ENCODE measurements at places on chromosomes 2 and 18.

DNA sequence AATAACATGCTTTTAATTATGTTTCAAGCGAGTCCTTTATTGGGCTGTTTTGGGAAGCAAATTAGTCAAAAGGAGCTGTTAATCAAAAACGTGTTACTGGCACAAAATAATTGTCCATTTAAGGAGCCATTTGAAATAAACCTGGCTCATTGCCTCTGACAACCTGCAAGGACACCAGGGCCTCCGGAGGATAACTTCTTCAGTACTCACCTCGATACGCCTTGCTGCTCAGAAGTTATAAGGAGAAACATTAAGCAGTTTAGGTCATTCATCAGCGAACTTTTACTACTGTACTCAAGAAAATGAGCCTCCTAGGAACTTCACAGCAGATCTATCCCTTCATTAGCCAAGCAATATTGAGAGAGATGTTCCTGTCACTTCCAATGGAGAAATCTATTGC lies 1579.2 kb upstream of the ACVR2A start:
- no peak for DNase-seq

DNA sequence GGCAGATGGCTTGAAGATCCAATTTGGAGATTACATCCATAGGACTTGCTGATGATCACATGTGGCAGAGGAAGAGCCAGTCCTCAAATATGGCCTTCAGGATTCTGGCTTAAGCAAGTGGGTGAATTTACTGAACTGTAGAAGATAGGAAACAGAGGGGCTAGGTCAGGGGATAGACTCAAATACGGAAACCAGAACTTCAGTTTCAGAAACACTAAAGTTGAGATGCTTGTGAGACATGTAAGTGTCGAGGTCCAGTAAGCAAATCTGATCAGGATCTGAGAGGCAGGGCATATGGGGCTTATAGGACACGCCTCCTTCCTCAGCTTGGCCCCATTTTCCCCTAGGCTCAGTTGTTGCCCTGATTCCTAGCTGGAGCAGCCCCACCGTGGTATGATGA lies 107.7 kb downstream of the LBH start:
- DNase-seq: no peak

GRCh38 chr18:24736662-24737330 lies 276.4 kb downstream of the HRH4 start:
- no peak for DNase-seq

DNA sequence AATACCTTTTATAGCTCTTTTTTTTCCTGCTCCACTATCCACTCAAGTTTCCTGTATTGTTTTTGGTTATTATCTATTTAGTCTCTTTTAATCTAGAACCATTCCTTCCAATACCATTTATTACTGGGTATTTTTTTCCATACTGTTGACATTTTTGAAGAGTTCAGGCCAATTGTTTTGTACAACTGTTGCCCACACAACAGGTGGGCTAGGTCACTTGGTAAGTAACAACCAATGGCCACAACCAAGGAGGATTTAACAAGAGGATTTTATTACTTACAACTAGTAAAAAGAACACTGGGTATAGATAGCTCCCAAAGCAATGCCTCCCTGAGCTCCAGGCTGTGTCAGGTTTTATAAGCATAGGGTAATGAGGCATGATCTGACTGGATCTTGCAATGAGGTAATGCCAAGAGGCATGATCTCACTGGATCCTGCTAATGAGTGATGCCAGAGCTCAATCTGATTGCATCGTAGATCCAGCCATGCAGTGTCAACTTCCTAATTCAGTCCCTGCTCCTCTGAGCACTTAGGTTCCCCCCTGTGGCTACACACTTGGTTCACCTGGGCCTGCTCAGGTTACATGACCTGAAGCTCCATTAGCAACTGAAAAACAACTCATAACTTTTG lies 7.1 kb upstream of the CEP68 start:
- DNase-seq: no peak

DNA sequence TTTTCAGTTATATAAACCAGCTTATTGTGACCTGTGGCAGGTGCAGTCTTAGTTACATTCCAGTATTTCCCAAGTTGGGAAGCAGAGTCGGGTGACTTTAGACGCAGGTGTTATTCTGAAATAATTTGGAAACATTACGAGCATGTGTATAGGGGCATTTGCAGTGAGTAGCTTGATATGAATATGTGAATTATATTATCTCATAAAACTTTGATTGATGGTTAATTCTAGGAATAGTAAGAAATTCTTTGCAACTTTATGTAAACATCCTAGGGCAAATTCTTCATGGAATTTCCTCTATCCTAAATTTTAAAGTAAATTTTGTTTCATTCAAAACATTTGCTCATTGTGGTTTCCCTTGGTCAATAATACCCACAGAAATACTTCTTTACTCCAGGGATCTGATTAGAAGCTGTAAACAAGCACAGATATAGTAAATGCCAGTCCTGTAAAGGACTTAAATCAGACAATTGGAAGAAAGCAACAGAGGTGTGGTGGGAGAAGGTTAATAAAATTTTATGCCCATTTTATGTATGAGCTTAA lies 580.6 kb upstream of the CDH2 start:
- DNase-seq: no peak

GRCh38 chr2:240557808-240558207 lies at the start of gene ANKMY1:
ANKMY1 (minus strand) TSS chr2:240557988; CDS start chr2:240557335, 653 bp downstream.
- peak; percentile 85 for DNase-seq

DNA sequence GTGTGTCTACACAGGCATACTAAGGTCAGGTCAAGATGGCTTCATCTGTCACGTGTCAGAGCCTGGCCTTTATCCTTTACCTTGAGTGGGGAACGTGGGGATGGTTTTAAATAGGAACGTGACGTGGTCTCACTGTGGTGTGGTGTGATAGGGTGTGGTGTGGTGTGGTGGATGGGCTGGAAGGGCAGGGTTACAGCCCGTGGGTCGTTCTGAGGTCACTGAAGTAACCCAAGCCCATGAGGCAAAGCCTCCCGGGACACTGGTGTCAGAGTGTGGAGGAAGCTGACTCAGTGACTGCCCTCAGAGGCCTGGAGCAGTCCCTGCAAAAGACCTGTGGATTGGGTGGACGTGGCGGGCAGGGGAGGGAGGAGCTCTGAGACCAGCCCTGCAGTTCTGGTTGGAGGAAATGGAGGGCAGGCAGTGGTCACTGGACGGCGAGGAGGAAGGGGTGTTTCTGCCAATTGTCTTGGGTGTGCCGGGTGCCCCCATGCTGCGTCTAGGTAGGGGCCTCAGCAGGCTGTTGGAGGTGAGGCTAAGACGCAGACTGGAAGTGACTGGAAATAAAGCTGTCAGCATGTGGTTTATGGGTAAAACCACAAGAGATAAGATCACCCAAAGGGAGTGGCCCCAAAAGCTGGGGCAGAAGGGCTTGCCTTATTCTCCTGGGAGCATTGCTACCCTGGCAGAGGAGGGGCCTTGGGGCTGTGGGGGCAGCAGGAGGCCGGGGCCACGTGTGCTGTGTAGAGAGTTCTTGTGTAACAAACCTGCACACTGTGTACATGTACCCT lies 84.8 kb downstream of the SH3RF3 start:
- DNase-seq: peak; percentile 70

DNA sequence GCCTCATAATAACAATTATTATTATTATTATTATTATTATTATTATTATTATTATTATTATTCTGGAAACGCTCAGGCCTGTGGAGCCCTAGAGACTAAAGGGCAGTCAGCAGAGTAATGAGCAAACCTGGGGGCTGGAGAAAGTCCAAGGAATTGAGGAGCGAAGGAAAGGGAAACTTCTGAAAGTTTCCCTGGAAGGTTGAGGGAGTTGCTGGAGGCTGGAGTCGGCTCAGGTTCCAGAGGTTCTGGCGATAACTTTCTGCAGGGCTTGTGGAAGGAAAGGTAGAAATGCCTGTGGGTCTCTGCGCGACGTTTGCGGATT lies 9.2 kb downstream of the POU3F3 start:
- no peak for DNase-seq

DNA sequence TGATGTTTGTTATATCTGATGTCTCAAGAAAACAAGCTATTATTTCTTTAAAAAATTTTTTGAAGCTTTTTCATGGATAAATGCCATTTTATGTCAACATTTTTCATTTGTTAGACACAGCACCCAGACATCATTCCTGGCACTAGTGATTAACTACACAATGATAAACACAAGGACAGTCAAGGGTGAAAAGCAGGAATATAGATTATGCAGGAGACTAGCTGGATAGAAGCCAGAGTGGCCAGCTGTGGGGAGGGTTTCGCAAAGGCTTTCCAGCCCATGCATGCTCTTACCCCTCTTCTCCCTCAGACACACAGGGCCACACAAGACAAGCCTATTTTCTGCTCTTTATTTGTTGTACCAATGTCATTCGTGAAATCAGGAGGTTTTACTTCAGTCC lies 127.1 kb upstream of the TTC39C start:
- no peak for DNase-seq

GRCh38 chr18:5469340-5469739 lies 74.5 kb downstream of the EPB41L3 start:
- DNase-seq: no peak

DNA sequence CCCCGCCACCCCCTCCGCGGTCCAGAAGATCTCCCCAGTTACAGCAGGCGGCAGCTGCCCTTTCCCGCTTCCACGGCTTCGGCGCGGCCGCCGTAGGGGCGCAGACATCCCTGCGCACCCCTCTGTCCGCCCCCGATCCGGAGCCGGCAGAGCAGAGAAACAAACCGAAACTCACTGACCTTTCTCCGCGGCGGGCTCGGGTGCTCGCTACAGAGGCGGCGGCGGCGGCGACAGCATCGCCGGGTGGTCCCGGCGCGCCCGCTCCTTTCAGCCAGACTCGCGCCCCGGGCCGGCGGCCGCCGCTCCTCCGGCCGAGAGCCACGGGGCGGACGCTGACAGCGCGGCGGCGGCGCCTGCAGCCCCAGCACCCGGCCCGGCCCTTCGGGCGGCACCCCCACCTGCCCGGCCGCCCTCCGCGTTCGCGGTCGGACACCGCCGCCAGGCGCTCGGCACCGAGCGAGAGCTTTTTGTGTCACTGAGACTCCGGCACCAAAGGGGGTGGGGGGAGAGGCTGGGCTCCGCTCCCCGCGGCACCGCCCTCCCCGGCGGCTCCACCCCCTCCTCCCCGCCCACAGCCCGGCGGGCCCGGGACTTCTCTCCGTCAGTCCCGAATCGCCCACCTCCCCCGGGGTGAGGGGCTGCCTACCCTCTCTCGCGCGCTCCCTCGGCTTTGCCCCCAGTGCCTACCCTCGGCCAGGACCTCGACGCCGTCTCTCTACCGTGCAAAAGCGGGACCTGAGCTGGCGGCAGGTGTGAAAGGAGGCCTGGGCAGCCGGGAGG lies 1.4 kb upstream of the RNF152 start:
- DNase-seq: peak; percentile 72

GRCh38 chr2:88061295-88061694 lies 5.7 kb upstream of the KRCC1 start:
- DNase-seq: no peak

GRCh38 chr2:200189964-200190363 lies 116.5 kb upstream of the SPATS2L start:
- no peak for DNase-seq

- no peak for DNase-seq
Measured at GRCh38 chr18:79642626-79643025, 37.0 kb upstream of the CTDP1 start.

DNA sequence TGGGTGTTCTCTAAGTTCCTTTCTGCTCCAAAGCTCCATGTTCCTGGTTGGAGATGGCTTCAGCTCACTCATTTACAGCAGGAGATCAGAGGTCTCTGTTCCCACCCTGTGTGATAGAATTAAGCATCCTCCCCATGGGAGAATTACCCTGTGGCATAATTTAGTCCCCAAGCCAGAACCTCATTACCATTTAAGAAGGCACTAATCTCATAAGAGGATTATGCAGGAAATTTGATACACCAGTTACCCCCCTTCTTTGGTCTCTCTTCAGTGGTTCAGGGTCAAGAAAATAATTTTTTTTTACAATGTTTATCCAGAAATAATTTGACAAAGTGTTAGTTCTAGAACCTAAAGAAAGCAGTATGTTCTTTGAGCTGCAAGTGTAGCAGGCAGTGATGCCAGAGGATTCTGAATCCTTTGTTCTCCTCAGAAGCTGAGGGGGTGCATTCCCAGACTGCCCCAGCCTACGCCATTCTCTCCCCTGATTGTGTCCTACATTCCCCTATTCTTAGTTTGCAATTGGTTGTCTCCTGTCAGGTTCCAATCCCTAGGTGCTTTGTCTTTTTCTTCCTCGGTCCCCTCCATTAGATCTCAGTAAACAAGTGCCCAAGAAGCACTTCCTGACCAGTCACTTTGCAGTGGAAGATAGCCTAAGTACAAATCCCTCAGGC lies 163.6 kb downstream of the PRKCE start:
- DNase-seq: no peak

DNA sequence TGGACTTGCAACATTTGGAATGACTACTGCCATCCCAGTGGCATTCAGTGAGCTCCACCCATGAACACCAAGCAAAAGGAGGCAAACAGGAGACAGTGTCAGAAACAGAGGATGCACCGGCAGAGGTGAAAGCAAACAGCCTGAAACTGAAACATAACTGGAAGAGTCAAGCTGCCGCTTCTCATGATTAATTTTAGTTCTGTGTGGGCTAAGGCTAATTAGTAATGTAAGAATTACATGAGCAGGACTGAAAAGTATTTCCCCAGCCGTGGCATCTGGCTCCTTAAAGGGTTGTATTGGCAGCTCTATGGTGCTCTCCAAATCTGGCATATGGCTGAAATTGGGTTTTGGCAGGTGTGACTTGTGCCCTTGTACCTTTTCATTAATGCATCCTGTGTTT lies 1108.1 kb downstream of the TSN start:
- DNase-seq: no peak

DNA sequence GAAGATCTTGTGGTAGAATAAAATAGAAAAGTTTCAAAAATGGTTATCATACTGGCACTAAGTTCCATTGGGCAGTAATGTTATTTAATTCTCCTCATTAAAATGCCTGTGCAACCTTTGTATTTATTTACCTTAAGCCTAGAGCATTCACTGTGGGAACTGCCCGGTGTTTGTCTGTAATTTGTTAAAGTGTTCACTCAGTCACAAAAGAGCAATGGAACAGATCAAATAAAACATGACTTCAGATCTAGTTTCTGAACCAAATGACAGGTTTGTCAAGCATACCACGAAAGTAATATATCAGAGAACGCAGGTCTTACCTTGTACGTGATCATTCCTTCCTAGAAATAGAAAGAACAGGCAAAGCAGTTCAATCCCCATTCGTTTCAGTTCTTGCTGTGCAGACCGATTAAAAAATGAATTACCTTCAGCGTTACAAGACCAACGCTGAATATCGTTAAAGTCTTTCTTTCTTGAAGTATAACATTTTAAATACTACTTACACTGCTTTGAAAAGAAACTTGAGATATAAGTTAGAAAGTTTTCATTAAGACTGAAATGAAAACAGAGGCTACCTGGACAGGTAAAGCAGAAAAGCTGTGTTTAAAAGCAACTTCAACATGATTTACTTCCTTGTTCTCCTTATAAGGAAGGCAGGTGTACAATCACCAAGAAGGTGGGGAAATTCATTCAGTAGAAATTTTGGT lies at the start of gene ITGB6:
Gene ITGB6 (minus strand): TSS at position 590 of the 707 bp plus-strand sequence. CDS start 209 bp downstream, at position 381.
- no peak for DNase-seq
